ENCODE measurements at places on chromosomes 6 and 20.

DNA sequence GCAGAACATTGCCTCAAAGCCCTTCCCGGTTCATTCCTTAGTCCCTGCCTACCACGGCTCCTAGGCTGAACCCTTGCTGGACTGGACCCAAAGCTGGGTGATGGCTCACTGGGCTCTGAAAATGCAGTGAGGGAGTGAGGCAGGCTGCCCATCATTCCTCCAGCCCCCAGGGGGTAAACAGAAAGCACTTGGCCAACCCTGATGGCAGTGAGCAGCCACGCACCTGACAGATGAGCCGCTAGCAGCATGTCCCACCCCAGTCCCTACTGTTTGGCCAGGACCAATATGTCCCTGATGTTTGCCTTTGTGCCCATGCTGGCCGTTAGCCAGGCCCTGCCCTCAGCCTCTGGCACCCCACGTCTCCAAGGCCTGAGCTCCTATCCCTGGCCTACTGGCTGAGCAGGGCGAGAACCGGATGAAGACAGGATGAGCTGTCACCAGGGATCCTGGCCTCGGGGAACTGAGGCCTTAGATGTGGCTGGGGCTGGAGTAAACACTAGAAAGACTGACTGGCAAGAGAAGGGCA lies 19.4 kb upstream of the BAK1 start:
- no peak for DNase-seq

- DNase-seq, result no peak
These were observed 16.1 kb upstream of the ANKRD60 start for GRCh38 chr20:58244517-58245030.

- no peak for DNase-seq
These were observed 112.0 kb upstream of the RNF24 start for GRCh38 chr20:4127344-4127743.

GRCh38 chr6:149060985-149061760 lies 256.3 kb upstream of the TAB2 start:
- no peak for DNase-seq

DNA sequence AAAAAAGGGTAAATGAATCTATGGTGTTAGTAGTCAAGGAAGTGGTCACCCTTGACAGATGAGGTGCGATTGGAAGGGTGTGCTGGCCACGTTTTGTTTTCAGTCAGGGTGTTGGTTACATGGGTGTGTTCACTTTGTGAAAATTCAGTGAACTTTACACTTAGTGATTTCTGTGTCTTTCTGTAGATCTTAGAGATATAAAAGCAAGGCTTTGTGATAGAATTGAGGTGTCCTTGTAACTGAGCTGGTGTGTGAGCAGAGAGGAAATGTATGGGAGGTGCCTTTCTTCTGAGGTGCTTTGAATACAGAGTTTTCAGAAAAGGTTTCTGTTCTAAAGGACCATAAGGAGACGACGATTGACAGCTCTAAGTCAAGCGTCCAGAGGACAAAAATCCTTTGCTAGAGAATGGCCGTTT lies 90.5 kb downstream of the SAMD3 start:
- no peak for DNase-seq

- DNase-seq, result no peak
These were observed 552.3 kb downstream of the KIF16B start for GRCh38 chr20:16020971-16021370.

DNA sequence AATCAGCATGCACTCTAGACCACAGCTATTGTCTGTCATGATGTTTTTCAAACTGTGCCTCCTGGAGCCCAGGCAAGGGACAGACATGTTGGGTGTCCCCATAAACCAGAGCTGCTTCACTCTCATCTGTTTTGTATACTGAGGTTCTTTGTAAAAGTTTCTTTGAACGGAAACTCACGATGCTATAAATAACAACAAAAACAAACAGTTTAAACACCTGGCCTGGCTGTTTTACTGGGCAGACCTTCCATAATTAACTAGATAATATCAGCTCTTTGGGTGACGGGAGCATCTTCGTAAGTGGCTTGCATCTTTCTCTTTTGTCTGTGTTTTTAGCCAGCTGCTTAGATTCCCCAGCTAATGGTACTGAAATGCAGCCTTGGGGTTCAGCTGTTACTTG lies 190.3 kb downstream of the ZDHHC14 start:
- DNase-seq, result no peak

GRCh38 chr6:15461127-15461944 lies 201.5 kb downstream of the DTNBP1 start:
- DNase-seq, result no peak

DNA sequence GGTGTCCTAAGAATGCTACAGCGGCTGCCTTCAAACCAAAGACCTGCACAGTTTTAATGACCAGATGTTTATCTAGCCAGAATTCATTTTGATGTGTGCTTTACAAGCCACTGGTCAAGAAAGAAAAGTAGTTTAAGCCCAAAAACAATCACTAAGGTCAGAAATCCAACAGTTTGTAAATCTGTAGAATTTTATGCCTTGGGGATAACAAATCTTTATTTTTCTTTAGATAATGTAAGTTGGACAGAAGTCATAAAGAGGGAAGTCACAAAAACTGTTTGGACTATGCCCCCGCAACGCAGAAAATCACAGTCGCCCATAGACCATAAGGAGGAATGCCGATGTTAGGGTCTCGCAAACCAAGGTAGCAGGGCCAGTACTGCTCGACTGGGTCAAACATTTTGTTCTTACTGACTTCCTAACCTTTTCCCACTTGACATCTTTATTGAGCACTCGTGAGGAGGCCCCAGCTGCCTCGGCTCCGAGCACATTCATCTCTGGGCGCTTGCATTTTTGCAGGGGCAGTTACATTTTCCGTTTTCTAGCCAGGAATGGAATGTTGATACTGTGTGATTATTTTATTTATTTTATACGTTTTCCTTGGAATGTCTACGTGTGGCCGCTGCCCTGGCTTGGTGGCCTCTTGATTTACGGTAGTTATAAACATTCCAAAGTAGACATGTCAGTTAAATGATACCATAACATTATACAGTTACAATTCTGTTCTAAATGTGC lies 56.7 kb upstream of the APCDD1L start:
- DNase-seq, result no peak

GRCh38 chr6:110617057-110617456 lies 140.6 kb upstream of the SLC22A16 start:
- DNase-seq, result no peak

- no peak for DNase-seq
These were observed 6.3 kb downstream of the MICAL1 start for GRCh38 chr6:109449064-109449794.

DNA sequence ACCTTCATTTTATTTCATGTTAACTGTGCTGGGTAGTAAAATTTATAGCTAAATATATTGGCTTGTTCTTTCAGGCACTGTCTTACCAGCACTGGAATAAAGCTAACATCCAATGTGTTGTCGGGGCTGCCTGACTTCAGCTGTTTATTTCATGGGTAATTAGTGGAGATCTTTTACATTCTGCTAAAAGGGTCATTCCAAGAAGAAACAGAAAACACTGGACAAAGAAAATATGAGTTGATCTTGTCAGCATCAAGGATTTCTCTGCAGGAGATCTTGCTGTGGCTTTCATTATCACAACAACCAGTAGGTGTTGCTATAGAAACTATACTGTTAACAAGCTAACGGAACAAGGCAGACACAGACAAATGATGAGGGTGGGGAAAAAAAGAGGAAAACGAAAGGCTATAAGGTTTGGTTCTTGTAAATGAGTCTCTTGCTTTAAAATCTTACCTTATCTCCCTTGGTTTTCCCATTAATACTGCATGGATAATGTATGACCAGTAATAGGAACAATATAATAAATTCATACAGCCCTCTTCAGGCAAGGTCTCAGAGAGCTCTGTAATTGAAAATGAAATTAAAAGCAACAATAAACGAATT lies 206.8 kb downstream of the SIM1 start:
- DNase-seq, result no peak

- DNase-seq, result no peak
These were observed 3.0 kb upstream of the GCM1 start for GRCh38 chr6:53151676-53152075.

DNA sequence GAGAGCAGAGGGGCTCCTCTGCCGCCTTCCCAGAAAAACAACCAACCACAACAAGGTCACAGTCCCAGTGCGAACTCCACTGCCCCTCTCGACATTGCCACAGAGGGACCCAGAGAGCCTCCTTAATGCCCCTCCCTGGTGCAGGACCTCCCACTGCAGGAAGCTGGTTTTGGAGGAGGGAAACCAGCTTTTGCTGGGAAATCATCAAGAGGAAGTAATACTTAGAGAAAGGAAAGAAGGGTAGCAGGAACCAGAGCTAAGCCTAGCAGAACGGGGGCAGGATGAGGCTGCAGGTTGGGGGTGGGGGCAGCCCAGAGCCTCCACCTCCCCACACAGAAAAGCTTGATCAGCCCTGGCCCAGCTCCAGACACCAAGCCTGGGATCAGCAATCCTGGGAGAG lies 37.7 kb upstream of the SIRPA start:
- DNase-seq, result no peak

GRCh38 chr6:3269281-3269975 lies 10.7 kb downstream of the PSMG4 start:
- DNase-seq, result no peak

GRCh38 chr20:32141465-32141980 lies 32.0 kb downstream of the TM9SF4 start:
- DNase-seq, result no peak

DNA sequence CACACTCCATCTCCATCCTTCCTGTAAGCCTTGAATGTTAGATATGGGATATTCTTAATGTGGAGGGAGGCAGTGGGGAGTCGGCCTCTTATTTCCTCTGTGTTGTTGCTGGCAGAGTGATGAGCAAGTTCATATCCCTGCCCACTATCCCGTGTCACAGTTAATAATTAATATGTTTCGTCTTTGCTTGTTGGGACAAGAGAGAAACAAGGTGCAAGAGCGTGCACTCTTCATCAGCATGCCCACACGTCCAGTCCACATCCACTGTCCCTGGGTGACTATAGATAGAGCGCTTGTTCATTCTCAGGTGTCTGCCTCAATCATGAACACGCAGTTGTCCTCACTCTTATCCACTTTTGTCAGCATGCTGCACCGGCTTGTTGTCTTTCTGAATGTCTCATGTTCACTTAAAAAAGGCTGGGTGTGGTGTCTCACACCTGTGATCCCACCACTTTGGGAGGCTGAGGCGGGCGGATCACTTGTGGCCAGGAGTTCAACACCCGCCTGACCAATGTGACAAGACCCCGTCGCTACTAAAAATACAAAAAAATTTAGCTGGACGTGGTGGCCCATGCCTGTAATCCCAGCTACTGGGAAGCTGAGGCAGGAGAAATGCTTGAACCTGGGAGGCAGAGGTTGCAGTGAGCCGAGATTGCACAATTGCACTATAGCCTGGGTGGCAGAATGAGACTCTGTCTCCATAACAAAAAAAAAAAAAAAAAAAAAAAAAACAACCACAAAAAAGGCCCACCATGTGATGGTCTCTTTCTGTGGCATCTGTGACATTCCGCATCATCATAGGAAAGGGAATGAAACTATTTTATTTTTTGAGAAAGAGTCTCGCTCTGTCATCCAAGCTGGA lies 34.2 kb downstream of the PPP1R3G start:
- DNase-seq, result no peak

- DNase-seq, result no peak
These were observed 189.3 kb downstream of the GRIK2 start for GRCh38 chr6:101582792-101583191.

DNA sequence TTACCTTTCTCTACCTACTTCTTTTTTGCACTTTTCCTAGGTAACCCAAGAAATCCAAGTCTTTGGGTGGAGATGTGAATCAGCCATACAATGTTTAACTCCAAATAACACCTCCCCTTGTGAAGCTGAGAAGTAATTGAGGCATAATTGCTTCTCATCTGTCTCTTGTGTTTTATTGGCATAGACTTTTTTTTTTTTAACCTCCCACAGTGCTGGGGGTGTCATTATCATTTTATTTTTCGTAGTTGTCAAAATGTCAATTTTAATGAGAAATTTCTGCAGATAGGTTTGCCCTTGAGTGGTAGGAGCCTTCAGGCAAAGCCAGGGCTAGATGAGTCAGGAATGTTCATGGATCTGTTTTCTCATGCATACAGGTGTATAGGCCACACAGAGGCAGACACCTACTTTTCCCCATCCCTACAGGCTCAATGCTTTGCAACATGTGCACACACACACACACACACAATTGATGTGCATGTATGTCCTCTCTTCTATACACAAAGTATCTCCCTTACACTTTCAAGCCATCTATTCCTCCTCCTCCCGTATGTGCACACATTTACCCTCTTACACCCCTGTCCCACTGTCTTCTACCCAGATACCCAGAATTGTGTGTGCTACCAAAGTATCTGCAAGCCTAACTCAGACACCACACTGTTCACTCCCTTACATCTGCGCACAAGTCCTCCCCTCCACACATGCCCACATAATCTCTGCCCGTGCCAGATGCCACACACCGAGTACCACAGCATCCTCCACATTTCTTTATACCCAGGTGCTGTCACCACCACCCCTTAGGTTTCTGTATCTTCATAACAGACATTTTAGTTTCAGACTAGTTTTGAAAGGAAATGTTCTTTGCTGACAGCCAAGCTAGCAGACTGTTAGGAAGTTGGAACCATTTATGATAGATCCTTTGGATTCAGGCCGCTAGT lies 22.0 kb downstream of the RALY start:
- DNase-seq, result no peak

- no peak for DNase-seq
These were observed 227.0 kb upstream of the CST7 start for GRCh38 chr20:24721891-24722568.

GRCh38 chr20:10438217-10438616 lies 3.1 kb downstream of the SLX4IP start:
- no peak for DNase-seq

DNA sequence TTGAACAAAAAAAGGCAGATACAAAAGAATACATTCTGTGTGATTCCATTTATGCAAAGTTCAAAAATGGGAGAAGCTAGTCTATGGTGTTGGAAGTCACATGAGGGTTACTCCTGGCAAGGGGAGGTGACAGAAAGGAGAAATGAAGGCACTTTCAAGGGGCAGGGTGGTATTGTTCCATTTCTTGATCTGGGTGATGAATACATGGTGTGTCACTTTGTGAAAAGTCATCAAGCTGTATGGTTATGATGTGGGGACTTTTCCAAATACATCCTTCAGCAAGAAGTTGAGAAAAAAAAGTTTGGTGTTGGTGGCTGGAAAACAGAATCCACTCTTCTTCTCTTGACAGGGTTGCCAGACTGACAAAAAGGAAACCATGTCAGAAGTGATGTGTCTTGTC lies 60.6 kb upstream of the MDGA1 start:
- no peak for DNase-seq

DNA sequence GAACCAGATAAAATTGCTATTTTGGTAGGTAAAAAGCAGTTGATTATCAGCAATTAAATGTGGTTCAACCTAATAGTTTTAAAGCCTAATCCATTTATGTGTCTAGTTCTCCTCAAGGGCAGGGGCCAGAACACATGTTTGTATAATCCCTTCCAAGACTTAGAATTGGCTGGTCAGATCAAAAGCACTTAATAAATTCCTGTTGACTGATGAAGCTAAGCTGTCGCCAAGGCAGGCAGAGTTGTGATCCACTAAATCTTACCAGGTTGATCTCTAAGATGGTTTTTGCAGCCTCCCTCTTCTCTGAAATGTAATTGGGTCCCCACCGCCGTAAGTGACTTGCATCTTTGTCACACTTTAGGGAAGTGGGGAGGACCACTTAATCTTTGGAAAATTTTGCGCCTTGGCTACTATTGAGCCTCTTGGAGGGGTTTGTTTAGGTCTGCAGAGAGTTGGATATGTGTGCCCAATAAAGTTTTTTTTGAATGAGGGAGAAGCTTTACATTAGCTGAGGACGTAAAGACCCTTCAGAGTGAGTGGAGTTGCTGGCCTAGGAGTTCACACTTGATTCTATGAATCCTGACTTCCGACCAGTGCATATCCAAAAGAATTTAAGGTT lies 65.9 kb downstream of the PHF20 start:
- no peak for DNase-seq

GRCh38 chr6:125220712-125221111 lies 67.1 kb downstream of the TPD52L1 start:
- DNase-seq, result no peak

Data from activated T-cell treated with anti-CD3 and anti-CD28 coated beads, Interleukin-2, amount 50 U/mL, for 24 hours (primary cell).